ENCODE measurements at places on chromosomes 12 and 14.

DNA sequence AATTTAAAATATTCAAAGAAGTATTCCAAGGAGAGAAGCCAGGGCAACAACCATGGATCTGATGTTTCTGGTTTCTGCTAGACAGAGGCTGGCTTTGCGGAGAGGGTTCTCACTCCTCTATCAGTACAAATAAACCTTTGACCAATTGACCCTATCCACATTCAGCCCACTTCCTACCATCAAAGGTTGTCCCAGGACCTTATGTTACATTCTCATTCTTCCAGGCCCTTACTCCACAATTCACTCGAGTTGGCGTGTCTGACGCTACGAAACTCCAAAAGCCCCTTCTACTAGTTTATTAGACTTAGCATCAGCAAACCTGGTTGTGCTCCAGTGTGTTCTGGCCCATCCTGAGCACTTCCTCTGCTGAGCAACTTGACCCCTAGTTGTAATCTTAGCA is 24.8 kb upstream of the RNASE12 start:
- no peak for DNase-seq

DNA sequence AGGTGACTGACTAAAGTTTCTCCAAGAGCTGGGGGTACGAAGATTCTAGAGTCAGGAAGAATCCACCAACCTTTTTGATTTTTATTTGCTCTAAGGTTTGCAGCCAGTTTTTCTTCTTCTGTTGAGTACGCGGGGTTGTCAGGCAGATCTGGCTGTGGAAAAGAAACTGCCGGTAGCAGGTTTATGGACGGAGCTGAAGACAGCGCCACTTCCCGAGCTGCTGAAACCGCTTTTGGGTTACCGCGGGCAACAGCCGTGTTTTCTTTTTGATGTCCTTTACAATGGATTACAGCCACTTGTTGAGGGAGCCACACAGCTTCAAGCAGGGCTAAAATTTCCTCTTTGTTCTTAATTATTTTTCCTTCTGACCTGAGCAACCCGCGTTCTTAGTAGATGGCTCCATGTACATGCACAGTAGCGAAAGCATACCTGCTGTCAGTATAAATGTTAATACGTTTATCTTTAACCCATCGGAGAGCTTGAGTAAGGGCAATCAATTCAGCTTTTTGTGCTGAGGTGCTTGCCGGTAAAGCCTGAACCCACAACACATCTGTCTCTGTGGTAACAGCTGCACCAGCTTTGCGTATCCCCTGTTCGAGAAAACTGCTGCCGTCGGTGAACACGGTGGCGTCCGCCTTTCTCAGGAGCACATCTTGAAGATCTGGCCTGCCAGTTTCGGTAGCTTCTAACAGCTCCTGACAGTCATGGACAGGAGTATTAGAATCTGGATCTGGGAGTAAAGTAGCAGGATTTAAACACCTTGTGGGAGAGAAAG is 674.3 kb downstream of the TMEM121 start:
- no peak for DNase-seq

DNA sequence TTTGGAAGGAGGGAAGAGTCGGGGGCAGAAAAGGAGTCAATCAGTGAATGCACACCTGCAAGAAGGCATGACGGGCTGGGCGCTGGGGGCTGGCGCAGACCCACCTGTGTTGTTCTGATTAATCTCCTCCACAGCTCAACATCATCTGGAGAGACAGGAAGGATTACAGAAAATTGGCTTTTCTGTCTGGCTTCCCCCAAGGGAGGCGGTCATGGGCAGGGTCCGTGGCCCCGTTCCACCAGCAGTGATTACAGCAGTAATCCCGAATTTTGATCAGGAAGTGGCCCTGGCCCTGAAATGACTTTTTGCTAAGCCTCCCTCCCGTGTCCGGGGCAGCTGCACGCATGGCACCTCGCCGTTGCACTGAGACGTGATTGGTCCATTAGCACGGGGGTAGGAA is 24.4 kb upstream of the GALNT9 start:
- peak; percentile 19 for DNase-seq

GRCh38 chr12:13097491-13098011 is 5.9 kb downstream of the GSG1 start:
- DNase-seq = peak; percentile 49

DNA sequence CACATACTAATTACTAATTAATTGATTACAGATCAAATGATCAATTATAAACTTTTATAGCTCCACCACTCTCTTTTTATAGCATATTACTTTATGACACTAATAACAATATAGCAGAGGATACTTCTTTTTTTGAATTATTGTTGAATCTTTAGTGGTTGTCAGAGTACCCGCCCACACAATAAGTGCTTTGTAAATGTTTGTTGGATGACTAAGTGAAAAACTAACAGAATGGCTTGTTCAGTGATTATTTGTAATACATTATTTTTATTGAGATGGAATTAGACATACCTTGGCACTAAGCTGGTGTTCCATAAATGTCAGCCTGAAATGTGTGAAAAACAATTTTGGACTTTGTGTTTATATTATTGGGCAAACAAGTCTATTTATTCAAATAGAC is 670.5 kb upstream of the ATXN7L3B start:
- no peak for DNase-seq

DNA sequence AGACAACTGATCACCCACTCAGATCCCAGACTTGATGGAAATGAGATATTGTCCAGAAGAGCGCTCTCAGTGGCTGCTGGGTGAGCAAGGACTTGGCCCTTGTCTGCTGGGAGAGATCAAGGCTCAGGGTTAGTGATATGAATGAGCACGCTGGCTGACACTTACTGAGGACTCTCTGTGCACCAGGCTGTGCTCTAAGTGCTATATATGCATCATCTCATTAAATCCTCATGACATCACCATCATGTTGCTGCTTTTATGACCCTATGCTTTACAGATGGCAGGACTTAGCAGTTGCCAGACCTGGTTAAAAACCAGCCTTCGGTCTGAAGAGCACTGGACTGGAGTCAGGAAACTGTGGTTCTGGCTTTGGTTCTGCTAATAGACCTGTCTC is 260.9 kb downstream of the VRK1 start:
- DNase-seq = no peak

DNA sequence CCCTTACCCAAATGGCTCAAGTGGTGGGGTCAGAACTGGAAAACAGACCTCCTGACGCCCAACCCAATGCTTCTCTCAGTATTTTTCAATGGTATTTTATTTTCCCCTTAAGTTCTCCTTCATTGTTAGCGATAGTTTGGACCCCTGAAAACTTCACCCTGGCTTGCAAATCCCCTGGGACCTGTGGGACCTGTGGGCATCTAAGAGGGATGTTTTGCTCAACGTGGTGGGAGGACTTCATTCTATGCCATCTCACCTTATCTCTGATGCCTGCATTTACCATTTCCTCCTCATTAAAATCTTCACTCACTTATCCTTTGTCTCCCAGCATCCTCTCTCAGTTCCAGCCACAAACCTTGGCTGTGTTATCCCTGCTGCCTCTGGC is 59.4 kb upstream of the GZMB start:
- DNase-seq = no peak

- no peak for DNase-seq
These were observed 1021.9 kb downstream of the LRFN5 start for GRCh38 chr14:42628602-42629001.

DNA sequence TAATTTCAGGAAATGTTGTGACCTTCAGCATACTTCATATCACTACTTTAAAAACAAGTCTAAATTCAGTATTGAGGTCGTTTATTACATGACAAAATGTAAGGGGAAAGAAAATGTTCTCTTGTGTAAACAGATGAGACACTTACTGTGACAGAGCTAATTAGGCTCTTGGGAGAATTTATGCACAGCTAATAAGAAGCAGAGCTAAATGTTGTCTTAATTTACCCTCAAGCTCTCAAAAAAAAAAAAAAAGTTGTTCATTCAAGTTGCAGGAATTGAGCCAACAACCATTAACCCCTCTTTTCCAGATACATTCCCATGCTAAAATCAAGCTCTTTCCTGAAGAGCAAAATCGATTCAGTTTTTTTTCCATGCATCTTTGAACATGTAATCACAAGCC is 1419.4 kb downstream of the FSCB start:
- no peak for DNase-seq

DNA sequence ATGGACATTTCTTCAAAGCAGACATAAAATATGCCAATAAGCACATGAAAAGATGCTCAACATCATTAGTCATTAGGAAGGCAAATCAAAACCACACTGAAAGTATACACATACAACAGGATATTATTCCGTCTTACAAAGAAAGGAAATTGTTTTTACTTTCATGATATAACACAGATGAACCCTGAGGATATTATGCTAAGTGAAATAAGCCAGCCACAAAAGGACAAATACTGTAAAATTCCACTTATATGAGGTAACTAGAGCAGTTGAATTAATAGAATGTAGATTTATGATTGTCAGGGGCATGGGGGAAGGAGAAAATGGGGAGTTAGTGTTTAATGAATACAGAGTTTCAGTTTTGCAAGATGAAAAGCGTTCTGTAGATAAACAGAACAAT is 4.2 kb downstream of the ACYP1 start:
- no peak for DNase-seq

DNA sequence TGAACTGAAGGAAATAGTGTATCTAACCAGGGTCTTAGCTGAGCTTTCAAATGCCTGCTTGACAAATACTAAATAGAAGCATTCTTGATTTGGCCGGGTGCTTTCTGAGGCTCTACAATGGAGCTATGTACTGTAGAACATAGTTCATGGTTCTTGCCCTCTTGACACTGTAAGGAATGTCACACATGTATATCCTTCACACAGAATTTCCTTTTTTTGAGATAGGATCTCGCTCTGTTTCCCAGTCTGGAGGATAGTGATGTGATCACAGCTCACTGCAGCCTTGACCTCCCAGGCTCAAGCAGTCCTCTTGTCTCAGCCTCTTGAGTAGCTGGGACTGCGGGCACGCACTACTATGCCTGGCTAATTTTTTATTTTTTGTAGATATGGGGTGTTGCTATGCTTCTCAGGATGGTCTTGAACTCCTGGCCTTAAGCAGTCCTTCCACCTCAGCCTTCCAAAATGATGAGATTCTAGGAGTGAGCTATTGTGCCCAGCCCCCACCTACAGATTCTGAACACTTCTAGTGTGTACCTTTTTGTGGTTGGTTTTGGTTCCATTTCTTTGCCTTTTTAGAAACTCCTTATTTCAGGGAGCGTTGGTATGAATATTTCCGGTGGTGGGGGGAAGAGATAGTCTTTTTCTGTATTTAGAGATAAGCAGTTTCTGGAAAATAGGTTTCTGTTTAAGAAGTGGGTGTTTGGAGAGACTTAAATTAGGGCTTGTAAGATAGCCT is 4.2 kb downstream of the MLXIP start:
- no peak for DNase-seq

- DNase-seq = no peak
These were observed 335.5 kb upstream of the SFSWAP start for GRCh38 chr12:131375261-131375971.

GRCh38 chr14:99899578-99900178 is 106.5 kb downstream of the EML1 start:
- DNase-seq = no peak

DNA sequence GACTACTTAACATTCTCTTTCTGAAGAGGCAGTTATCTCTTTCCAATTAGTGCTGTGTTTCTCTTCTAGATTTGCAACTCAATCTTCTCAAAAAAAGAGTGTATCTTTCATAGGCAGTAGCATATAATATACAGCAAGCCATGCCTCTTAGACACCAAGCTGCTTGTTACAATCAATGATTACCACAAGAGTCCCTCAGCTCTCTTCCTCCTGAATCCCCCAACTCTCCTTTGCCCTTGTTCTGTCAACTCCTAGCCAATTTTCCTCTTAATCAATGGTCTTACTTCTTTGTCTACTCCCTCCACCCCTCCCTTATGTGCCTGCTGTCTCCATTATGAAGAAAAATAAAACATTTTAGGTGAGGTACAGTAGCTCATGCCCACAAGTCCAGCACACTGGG is 2.6 kb downstream of the TMTC1 start:
- DNase-seq = no peak

DNA sequence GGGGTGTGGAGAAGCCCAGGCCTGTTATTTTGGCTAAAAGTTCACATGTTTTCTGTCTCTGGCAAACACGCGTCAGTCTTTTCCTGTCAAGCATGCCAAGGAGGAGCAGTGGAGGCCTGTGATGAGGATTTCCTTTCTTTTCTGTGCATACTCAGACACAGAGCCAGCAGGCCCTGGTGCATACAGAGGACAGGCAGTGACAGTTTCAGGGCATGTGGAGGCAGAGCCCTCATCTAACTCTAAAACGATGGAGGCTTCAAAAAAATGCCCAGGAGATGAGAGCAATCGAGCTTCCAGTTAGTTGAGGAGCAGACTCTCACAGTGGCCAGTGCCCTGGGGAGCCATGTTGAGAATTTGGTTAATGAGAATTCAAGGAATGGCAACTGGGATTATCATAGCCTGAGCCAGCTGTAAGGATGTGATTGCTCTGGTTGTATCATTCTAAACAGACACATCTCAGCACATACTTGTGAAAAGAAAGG is 66.5 kb downstream of the TRAFD1 start:
- DNase-seq = no peak

- DNase-seq = no peak
These were observed 89.8 kb downstream of the SLC15A5 start for GRCh38 chr12:16187660-16188059.

GRCh38 chr14:56417173-56417572 is 162.4 kb upstream of the TMEM260 start:
- no peak for DNase-seq

- no peak for DNase-seq
These were observed 58.9 kb upstream of the PLEKHG3 start for GRCh38 chr14:64645220-64645892.

- DNase-seq = no peak
These were observed 6.1 kb downstream of the SPRING1 start for GRCh38 chr12:116731801-116732200.

- no peak for DNase-seq
These were observed 6.4 kb upstream of the CLEC6A start for GRCh38 chr12:8449355-8449859.

All from left ventricle myocardium superior (tissue), 1 donor.